ENCODE measurements at places on chromosomes 6 and 20. TPM values are rescaled to one million over a fixed set of nuclear protein-coding genes. Genes with fewer than 3 reads are reported as not detected.

- no peaks in the 10 kb centered on the region for H3K27me3 ChIP-seq
- H3K27ac ChIP-seq, result peak overlapping the region; percentile 79
- peaks cover 72% of the 10 kb centered on the region for H3K4me1 ChIP-seq
- no peak overlapping the region for H3K4me3 ChIP-seq
- no peak for DNase-seq
- H3K36me3 ChIP-seq, result peaks cover 20% of the 10 kb centered on the region
These were observed 54.0 kb downstream of the ASXL1 start for GRCh38 chr20:32411955-32412706.

RSPH4A gene
- 0.09 TPM for total RNA-seq

DNA sequence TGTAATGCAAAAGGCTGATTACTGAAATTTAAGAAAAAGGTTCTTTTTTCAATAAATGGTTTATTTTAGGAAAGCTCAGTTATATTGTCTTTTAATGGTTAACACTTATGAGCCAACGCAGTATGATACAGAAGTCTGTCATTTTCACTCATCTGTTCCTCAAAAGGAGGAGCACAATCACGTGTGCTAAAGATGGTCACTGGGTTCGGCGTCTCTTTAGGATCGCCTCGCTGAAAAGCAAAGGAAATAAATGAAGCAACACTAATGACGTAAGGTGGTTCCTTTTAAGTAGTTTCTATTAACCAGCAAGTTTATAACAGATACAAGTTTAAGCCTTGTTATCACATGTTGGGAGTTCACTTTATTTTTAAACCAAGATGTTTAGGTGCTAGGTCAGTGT is 125.7 kb downstream of the MAP3K4 start:
- H3K27ac ChIP-seq, result no peak overlapping the region
- no peaks in the 10 kb centered on the region for H3K27me3 ChIP-seq
- peaks cover 61% of the 10 kb centered on the region for H3K36me3 ChIP-seq
- no peak for DNase-seq
- no peak overlapping the region for H3K4me3 ChIP-seq

DNA sequence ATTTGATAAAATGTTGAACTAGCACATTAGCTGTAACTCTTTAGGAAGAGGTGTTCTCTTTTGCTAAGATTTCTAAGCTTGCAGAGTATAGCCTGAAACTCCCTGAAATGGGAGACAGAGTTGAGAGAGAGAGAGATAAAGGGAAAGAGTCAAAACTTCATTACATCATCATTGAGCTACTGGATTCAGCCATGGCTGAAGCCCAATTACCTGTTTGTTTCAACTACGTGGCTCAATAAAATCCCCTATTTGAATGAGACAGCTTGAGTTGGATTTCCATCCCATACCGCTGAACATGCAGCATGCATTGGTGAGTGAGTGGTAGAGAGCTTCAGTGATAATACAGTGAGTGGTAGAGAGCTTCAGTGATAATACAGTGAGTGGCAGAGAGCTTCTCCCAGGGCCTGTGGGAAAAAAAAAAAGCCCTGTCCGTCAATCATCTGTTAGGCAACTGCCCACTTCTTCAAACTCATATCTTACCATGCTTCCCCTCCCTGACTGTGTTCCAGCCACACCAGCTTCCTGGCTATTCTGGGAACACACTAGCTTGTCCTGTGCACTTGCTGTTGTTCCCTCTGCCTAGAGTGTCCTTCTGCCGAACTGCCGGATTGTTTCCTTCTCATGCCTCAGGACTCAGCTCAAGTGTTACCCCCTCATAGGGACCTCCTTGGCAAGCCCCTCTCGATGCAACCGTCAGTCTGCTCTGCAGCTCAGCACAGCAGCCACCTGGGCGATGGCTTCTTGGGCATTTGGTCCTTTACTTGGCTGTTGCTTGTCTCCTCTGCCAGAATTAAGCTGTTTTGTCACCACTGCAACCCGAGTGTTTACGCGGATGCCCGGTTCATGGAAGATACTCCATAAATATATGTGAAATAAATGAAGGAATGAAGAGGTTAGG is 91.3 kb upstream of the EYA2 start:
- no peak overlapping the region for H3K27ac ChIP-seq
- DNase-seq, result no peak
- no peaks in the 10 kb centered on the region for H3K36me3 ChIP-seq
- no peaks in the 10 kb centered on the region for H3K4me1 ChIP-seq

NFATC2 gene
- total RNA-seq, result 39.9 TPM

DNA sequence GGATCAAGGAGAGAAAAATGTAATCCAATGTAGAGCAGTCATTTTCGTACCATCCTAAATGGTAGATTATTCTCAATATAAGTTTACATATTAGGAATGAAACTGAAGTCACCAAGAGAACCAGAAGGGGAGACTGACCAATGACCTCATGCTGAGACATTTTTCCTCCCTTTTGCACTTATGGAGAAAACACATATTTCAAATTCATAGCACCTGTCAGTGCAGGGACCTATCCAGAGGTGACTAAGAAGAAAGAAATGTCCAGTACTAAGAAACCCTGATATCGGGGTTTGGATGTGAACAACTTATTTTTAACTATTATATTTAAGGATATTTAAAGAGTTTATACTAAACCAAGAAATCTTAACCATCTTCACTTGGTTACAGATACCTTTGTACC is 16.6 kb upstream of the LYRM2 start:
- no peak for DNase-seq
- no peak overlapping the region for H3K27ac ChIP-seq
- H3K4me1 ChIP-seq, result no peaks in the 10 kb centered on the region
- H3K27me3 ChIP-seq, result no peaks in the 10 kb centered on the region
- H3K36me3 ChIP-seq, result peaks cover 16% of the 10 kb centered on the region

GRCh38 chr6:83097204-83097603 is 29.7 kb downstream of the DOP1A start:
- H3K36me3 ChIP-seq, result peaks cover 4% of the 10 kb centered on the region
- no peak overlapping the region for H3K27ac ChIP-seq

HDGFL1 gene
- total RNA-seq, result not detected

RPS21 gene
- total RNA-seq, result 2,599 TPM

DNA sequence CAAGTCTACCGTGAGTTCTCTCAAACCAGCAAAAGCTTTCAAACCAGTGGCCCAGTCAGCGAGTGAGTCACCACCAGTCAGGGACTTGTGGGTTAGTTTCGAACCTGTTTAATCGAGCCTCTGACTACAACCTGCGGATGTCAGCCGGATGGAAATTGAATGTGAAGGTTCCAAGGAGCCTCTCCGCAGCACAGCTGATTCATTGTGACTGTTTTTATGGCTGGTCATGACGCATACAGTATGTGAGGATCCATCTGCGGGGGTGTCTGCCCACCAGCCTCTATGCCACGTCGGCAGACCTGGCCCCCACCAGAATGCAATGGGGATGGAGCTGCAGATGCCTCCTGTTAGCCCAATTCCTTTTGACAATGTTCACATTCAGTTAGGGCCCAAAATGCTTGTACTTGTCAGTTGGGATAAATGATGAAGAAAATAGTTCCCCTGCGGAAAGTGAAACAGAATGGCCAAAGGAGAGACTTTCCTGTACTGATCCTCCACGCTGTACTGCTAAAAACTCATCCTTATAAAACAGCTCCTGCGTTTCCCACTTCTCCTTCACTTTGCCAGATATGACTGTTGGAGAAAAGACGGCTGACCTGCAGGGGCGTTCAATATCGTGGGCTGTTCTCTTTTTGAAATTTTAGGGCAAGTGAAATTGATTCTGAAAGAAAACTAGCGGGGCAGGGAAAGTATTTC is 206.6 kb downstream of the TFAP2B start:
- H3K36me3 ChIP-seq, result no peaks in the 10 kb centered on the region
- no peak overlapping the region for H3K27ac ChIP-seq
- no peak for DNase-seq
- no peak overlapping the region for H3K4me3 ChIP-seq

PPP1R14C gene
- total RNA-seq, result 1.8 TPM

ZNF311 gene
- total RNA-seq, result 2.1 TPM

ZBP1 gene
- total RNA-seq, result 0.70 TPM

DNA sequence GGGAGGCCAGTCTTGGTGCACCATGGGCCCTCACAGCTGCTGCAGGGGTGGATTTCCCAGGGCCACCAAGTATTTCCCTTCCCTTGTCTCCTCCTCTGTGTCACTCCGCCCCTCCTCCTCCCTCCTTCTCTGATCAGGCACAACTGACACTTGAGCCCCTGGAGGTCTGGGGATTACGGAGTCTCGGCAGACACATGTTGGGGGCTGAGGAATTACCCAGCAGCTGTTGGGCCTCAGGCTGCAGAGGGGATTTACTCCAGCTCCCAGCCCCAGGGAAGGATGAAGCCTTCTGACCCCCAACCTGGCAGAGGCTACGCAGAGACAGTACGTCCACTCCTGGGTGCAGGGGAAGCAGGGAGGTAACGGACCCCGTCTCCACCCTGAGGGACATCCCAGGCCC is 420.5 kb upstream of the SULF2 start:
- no peaks in the 10 kb centered on the region for H3K27me3 ChIP-seq
- H3K4me1 ChIP-seq, result no peaks in the 10 kb centered on the region
- no peaks in the 10 kb centered on the region for H3K36me3 ChIP-seq
- no peak overlapping the region for H3K4me3 ChIP-seq
- no peak for DNase-seq
- H3K27ac ChIP-seq, result no peak overlapping the region

DNA sequence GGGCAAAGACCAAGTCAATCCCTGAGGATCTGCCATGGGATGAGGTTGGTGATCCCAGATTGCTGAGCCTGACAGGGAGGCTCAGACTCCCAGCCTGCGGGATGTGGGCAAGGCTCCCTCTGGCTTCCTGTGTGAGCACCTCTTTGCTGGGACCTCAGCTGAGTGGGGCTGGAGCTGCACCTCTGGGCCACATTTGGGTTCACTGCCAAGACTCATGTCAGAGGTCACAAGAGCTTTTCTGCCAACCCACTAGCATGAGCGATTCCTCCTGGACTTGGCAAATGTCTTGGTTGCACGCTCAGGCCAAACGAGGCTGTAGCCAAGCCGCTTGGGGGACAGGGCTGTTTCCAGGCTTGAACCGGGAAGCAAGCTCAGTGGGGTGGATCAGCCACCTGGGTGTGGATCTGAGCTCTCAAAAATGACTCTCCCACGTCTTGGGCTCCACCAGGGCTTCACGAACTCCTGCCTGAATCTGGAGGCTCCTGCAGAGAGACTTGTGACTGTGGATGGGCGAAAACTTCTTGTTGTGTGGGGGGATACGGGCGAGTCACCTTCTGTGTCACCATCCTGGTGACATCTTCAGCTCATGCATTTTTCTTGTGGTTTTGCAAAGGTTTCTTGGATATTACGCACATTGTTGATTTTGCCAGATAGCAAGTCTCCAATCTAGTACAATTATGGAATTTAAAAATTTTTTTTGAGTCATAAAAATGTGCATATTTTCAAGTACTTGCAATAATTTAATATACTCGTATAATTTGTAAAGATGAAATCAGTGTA is 359.5 kb downstream of the CDH4 start:
- DNase-seq, result no peak
- no peak overlapping the region for H3K4me3 ChIP-seq
- H3K36me3 ChIP-seq, result no peaks in the 10 kb centered on the region
- H3K27me3 ChIP-seq, result no peaks in the 10 kb centered on the region
- H3K4me1 ChIP-seq, result no peaks in the 10 kb centered on the region

ELOVL4 gene
- 2.1 TPM for total RNA-seq

- H3K4me3 ChIP-seq, result no peak overlapping the region
- no peaks in the 10 kb centered on the region for H3K27me3 ChIP-seq
- DNase-seq, result no peak
- H3K36me3 ChIP-seq, result no peaks in the 10 kb centered on the region
- no peak overlapping the region for H3K27ac ChIP-seq
- no peaks in the 10 kb centered on the region for H3K4me1 ChIP-seq
These were observed 46.3 kb downstream of the FAM83B start for GRCh38 chr6:54892831-54893230.

RWDD1 gene
- 46.6 TPM for total RNA-seq

FKBP5 gene
- 106 TPM for total RNA-seq

HEY2 gene
- total RNA-seq, result not detected

- peak overlapping the region; percentile 85 for H3K27ac ChIP-seq
- peaks cover 9% of the 10 kb centered on the region for H3K36me3 ChIP-seq
- H3K27me3 ChIP-seq, result no peaks in the 10 kb centered on the region
- DNase-seq, result no peak
- H3K4me1 ChIP-seq, result peaks cover 78% of the 10 kb centered on the region
These were observed 45.0 kb downstream of the GNAS start for GRCh38 chr20:58897488-58897887.

SLC4A11 gene
- 1.9 TPM for total RNA-seq

TCP11 gene
- not detected for total RNA-seq

GRCh38 chr6:16728513-16729182 is 32.6 kb downstream of the ATXN1 start:
- no peak for DNase-seq
- no peaks in the 10 kb centered on the region for H3K36me3 ChIP-seq
- H3K27me3 ChIP-seq, result no peaks in the 10 kb centered on the region

SMPDL3A gene
- 0.34 TPM for total RNA-seq

LHFPL5 gene
- total RNA-seq, result not detected

GRCh38 chr6:24330137-24330732 is 27.6 kb downstream of the DCDC2 start:
- no peaks in the 10 kb centered on the region for H3K36me3 ChIP-seq
- H3K27ac ChIP-seq, result no peak overlapping the region
- no peaks in the 10 kb centered on the region for H3K27me3 ChIP-seq
- no peak overlapping the region for H3K4me3 ChIP-seq

GRCh38 chr6:140441256-140441655 is 1066.8 kb upstream of the CITED2 start:
- no peak for DNase-seq
- H3K4me3 ChIP-seq, result no peak overlapping the region
- H3K27me3 ChIP-seq, result no peaks in the 10 kb centered on the region
- no peaks in the 10 kb centered on the region for H3K36me3 ChIP-seq
- no peak overlapping the region for H3K27ac ChIP-seq

GRCh38 chr20:14334306-14334930 is 3.0 kb downstream of the FLRT3 start:
- H3K4me1 ChIP-seq, result no peaks in the 10 kb centered on the region
- H3K27ac ChIP-seq, result no peak overlapping the region
- H3K4me3 ChIP-seq, result no peak overlapping the region
- H3K36me3 ChIP-seq, result no peaks in the 10 kb centered on the region

- DNase-seq, result peak; percentile 90
- no peaks in the 10 kb centered on the region for H3K27me3 ChIP-seq
- H3K27ac ChIP-seq, result peak overlapping the region; percentile 98
- peak overlapping the region; percentile 88 for H3K4me3 ChIP-seq
- peaks cover 77% of the 10 kb centered on the region for H3K4me1 ChIP-seq
These were observed 657 bp downstream of the RALY start for GRCh38 chr20:33994222-33994913.

DNA sequence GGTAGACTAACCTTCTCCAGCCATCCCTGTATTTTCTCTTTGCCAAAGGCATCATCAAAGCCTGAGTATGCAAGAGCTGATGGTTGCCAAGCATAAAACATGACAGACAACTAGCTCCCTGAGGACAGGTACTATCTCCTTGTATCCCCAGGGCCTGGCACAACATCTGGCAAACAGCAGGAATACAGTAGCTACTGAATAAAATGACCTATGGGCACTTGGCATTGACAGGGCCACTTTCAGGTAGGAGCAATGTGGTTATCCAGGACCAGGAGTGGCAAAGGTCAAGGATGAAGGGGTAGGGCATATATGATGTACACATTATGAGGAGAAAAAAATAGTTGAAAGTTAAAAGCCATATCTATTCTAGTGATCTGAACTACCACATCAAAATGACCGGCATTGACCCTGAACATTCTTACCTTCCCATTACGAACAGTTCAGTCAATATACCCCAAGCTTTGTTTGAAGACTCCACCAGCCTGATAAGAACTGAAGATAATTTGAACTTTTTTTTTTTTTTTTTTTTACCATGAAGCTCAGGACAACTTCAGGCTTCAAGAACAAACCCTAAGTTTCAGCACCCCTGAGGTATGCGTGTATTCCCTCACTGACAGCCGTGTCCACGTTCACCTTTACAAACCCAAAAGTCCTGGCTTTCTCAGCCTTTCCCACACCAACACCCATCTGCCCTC is 12.3 kb downstream of the ABHD12 start:
- peaks cover 34% of the 10 kb centered on the region for H3K4me1 ChIP-seq
- H3K27ac ChIP-seq, result no peak overlapping the region
- H3K27me3 ChIP-seq, result no peaks in the 10 kb centered on the region
- no peak overlapping the region for H3K4me3 ChIP-seq
- H3K36me3 ChIP-seq, result no peaks in the 10 kb centered on the region
- DNase-seq, result no peak

ZNF335 gene
- total RNA-seq, result 29.8 TPM
